Cerebellar nuclear complex (tissue), 1 donor: ENCODE measurements at places on chromosomes 2 and 18.

- no peak for DNase-seq
These were observed 114.6 kb downstream of the DOCK10 start for GRCh38 chr2:224927646-224928173.

GRCh38 chr2:14678761-14679160, 46.2 kb downstream of the LRATD1 start:
- DNase-seq, result no peak

GRCh38 chr2:105712166-105712915, 32.4 kb upstream of the NCK2 start:
- no peak for DNase-seq

DNA sequence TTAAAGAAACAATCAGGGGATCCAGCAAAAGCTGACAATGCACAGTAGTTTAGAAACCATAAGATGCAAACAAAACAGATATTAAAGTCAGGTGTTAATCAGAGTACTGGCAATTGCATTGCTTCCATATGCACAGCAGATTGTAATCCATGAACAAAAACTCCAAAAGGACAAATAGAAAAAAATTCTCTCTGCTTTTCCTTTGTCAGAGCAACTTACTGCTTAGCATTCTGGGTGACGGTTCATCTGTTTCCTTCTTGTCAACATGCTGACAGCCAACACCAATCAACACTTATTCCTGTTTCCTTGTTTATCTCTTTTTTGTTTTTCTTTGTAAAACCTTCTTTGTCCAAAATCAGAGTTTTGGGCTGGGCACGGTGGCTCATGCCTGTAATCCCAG, 473.1 kb downstream of the XIRP2 start:
- DNase-seq, result no peak

DNA sequence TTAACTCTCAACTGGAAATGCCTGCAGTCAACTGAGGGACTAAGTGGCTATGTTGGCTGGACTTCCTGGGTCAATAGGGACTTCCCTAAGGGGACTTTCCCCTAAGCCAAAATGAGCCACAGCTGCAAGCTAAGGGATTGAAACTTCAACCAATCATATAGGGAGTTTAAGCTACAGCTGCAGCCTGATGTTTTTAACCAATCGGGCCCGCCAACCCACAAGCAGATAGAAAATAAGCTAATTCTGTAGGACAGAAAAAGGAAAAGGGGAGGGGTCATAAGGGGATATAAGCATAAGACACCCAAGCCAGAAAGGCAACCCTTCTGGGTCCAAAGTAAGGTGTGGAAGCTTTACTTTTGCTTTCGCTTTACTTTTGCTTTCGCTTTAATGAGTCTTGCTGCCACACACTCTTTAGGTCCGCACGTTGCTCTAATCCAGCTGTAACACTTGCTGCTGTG, 927.5 kb downstream of the ERBB4 start:
- DNase-seq, result no peak

GRCh38 chr2:50748671-50749070, 283.3 kb downstream of the NRXN1 start:
- DNase-seq, result no peak

DNA sequence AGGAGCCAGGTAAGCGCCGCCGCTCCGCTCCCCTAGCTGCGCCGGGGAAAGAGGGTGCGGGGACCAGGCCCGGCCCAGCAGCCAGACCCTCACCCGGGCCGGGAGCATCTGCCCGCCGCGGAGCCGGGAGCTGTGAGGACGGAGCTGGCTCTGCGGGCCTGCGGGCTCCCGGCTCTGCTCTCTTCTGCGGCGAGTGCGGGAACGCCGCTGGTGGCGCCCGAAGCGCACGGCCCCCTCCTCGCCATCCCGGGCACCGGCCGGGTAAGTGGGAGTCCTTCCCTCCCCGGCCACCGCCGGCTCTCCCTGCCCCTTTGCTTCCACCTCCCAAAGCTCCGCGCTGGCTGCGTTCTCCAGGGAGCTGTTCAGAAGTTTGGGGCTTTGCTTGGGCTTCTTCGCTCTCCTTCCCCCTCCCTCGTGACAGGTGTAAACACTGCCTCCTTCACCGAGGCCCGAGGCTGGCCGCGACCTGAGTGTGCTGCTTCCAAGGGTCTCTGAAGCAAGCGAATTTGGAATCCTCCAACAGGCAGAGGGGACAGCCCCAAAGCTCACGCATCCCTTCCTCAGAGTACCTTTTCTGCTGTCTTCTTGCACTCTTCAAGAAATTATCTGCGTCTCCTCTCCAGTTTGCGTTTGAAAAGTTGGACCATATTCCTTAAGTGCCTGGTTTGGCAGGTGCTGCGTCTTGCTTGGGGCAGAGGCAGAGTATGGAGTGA, 632 bp downstream of the AFTPH start:
- DNase-seq, result no peak
